ENCODE measurements at places on chromosomes 4 and X.

DNA sequence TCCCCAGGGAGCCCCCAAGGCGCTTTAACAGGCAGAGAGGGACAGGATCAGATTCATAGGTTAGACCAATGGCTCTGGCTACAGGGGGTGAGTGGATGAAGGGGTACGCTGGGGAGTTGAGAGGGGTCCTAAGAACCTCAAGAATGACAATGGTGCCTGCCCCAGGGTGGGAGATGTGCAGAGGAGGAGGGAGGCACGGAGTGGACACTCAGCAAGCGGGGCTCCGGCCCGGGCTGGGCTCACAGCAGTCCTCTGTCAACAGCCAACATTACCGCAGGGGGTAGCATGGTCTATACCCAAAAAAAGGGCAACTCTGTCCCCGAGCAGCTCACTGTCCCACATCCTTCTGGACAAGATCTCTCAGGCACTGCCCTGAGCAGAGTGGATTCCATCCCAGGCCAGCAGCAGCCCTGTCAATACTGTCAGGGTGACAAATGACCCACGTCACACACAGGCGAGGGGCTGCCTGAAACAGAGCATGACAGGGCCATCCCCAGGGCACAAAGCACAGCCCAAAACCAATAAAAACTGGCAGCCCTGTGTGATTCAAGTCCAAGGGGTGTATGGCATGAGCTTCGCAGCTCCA lies 47.7 kb upstream of the PPP2R2C start:
- DNase-seq = no peak

DNA sequence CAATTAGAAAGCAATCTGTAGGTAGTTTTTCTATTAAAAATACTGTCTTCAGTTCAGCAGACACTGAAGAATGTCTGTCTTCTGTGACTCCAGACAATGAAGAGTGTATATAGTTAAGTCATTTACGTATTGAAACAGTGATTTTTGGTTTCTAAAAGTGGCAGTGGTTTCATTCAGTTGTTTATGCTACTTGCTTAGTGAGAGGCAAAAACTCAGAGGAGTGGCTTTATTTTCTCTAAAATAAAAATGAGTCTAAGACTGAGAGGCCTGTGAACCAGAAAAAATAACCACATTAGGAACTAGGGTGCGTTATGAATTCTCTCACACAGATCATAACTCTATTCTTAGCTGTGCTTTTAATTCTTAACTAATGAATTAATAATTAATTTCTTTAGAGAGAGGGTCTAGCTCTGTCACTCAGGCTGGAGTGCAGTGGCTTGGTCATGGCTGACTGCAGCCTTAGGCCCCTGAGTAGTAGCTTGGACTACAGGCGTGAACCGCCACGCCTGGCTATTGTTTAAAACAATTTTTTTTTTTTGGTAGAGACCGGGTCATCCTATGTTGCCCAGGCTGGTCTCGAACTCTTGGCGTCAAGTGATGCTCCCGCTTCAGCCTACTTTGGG lies 31.4 kb downstream of the FREM3 start:
- DNase-seq = no peak

DNA sequence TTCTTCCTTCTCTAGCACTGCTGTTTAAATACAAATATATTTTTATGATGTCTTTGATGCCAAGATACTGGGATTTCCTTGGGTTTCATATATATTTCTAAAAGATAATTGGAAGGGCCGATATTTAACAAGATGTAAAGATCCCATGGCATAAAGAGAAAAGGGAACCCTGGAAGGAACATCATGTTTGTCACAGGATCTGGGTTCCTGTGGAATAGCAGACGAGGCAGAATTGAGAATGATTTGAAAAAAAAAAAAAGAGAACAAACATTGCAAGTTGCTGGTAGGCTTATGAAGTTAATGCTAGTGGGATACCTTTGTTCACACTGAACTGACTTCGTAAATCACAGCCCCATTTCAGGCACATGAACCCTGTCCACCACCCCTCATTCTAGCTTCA lies 33.6 kb downstream of the RASSF6 start:
- DNase-seq = no peak

GRCh38 chr4:14379183-14379582 lies 623.1 kb upstream of the CPEB2 start:
- DNase-seq = no peak

DNA sequence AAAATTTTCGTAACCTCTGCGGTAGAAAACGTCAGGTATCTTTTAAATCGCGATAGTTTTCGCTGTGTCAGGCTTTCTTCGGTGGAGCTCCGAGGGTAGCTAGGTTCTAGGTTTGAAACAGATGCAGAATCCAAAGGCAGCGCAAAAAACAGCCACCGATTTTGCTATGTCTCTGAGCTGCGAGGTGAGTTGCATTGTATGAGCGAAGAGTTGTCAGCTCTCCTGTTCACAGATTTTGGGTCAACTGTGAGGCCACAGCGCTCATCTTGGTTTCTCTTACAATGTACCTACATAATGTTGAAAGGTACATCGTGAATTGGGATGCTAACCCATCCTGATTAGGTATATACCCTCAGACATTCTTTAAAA lies 486 bp downstream of the CLCN3 start:
- peak; percentile 35 for DNase-seq

- DNase-seq = no peak
Measured at GRCh38 chrX:18964026-18964425, 19.9 kb downstream of the PHKA2 start.

- DNase-seq = no peak
Measured at GRCh38 chr4:3283916-3284315, 8.9 kb upstream of the RGS12 start.

DNA sequence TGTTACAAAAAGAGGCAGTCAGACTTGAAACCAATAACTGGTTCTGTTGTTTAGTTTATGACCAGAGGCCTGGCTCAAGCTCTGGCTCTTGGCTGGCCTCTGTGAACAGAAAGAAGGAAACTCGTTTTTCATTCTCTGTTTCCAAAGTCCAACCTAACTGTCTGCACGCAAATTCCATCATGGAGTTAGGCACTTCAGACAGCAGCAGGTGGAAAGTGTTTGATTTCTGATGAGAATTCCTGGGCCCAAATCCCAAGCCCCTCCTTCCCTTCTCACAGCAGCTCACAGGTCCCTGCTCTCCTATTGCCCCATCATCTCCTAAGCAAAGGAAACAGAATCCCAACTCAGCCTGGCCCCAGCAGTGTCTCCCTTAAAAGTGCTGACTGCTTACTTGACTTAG lies 42.8 kb upstream of the FGF16 start:
- DNase-seq = no peak

DNA sequence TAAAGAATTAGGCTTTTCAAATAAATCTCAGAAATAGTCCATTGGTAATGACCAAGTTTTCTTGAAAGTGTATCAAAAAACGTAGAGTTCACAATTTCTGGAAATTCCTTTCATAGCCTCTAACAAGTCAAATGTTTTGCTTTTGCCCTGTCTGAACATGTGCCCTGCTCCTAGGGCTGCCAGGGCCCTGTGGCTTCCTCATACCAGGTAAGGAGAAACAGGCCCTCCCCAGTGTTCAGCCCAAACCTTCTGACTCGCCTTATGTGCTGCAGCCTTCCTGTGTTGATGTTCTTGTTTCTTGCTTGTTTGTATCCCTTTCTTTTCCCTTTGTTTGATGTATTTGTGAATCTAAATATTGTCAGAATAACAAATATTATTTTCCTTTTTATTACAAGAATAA lies 146.1 kb upstream of the PACRGL start:
- no peak for DNase-seq

DNA sequence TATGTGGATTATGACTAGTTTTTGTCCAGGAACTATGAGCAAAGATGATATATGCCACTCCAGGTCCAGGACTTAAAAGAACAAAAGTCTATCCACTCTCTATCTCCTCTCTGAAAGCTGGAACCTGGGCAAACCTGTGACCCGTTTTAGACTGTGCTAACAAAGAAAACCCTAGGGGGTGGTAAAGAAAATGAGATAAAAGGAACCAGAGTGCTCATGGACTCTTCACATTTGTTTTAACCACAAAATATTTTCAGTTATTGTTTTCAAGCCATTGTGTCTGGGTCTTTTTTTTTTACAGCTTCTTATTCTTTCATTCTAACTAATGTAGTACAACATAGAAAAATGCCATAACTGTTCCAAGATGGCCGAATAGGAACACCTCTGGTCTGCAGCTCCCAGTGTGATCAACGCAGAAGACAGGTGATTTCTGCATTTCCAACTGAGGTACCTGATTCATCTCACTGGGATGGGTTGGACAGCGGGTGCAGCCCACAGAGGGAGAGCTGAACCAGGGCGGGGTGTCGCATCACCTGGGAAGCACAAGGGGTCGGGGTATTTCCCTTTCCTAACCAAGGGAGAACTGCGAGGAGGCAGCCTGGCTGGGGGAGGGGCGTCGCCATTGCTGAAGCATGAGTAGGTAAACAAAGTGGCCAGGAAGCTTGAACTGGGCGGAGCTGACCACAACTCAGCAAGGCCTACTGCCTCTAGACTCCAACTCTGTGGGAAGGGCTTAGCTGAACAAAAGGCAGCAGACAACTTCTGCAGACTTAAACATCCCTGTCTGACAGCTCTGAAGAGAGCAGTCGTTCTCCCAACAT lies 45.1 kb downstream of the CHM start:
- no peak for DNase-seq

DNA sequence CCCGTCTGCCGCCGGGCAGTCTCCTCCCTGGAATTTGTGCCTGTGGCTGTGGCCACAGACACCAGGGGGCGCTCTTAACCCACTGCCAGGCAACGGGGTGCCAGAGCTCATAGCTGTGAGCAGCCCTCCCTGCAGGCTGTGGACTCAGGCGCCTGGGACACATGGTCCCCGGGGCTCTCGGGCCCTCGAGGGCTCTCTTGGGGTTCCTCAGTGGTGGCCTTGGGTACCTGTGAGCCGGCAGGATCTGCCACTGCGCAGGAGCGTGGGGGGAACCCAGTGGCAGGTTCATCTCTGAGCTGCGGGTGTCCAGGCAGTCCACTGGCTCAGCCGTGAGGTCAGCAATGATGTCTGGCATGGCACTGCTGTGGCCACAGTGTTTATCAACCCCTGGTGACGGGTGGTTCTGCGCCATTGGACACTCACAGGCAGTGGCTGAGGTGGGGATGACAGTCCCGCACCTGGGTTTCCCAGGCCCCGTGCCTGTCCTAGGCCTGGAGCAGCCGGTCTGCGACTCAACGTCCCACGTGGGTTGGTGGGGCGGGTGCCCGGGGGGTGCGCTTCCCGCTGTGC lies 37.2 kb downstream of the PCGF3 start:
- peak; percentile 85 for DNase-seq
